ENCODE measurements at places on chromosomes 16 and 17.
A peak's percentile ranks its signal among the peaks of the same experiment; 100 is the strongest.

DNA sequence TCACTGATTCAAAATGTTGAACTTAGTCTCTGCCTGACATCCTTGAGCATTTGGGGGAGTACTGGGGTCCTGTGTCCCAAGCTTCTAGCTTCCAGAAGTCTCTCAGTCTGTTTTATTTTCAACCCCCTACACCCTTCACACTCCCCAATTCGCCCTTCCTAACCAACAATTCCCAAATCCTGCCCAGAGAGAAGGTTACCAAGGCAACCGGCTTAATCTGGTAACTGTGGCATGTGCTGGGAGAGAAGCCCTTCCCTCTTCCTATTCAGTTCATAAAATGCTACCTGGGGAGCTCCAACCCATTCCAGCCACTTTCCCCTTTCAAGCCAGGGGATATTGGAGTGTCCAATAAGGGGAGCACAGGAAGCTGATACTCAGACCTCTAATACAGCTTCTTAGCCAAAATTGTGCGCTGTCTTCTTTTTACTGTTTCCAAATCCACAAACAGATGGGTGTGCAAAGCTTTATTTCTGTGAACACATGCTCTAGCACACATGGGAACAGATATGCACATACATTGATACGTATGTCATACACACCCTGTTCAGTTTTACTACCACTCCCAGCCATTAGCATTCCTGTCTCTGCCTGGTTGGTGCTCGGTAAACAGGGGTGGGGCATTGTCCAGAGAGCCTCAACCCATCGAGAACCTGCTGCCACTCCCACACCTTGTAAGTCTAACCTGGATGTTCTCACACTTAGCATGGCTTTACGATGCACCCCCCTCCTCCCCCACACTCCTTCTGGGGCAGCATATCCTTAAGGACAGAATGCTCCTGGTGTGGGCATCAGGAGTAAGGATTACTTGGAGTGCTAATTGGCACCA is 1.1 kb upstream of the RAPGEFL1 start:
- no peak for DNase-seq

DNA sequence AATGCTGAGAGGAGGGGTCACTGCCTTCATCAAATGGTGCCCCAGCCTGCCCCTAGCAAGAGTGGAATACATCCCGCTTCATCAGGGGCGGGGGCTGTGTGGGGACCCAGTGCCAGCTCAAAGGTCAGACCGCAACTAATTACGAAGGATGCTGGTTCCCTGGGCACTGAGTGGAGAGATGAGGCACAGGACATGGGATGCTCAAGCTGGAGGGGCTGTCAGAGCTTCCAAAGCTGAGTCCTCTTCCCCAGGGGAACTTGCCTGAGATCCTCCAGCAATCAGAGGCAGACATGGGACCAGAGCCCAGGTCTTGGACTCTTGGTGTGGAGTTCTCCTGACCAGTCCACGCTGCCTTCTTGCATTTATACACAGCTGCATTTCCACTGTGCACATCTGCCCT is 18.9 kb downstream of the UNC45B start:
- DNase-seq: no peak

- DNase-seq: no peak
These were observed 88.2 kb downstream of the CHD9 start for GRCh38 chr16:53142823-53143568.

DNA sequence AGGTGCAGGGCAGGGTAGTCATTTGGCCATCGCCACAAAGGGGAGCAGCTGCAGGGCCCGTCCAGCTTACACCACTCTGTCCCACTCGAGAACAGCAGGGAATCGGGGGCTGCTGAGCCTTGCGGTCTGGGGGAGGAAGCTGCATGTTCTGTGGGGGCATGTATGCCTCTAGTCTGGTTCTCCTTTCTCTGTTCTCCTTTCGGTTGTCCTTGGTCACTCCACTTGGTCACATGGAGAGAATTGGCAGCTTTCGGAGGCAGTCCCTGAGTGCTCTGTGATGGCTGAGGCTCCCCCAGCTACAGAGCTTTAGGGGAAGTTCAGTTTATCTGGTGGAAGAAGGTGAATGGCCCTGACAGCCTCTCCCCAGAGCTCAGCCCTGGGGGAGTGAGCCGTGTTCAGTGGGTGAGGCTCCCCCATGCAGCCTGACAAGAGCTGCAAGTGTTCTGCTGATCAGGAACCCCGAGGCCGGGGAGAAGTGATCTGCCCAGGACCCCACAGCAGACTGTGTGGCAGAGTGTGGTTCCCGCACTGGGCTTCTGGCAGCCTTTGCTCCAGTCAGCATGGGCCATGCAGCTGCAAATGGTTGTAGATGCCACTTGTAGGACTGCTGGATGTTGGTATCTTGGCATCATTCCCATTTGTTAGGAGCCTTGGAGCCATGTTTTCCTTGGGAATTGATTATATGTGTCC is 22.3 kb upstream of the SMPD3 start:
- DNase-seq: no peak

GRCh38 chr16:78500659-78501270 is 401.3 kb downstream of the WWOX start:
- DNase-seq: no peak

DNA sequence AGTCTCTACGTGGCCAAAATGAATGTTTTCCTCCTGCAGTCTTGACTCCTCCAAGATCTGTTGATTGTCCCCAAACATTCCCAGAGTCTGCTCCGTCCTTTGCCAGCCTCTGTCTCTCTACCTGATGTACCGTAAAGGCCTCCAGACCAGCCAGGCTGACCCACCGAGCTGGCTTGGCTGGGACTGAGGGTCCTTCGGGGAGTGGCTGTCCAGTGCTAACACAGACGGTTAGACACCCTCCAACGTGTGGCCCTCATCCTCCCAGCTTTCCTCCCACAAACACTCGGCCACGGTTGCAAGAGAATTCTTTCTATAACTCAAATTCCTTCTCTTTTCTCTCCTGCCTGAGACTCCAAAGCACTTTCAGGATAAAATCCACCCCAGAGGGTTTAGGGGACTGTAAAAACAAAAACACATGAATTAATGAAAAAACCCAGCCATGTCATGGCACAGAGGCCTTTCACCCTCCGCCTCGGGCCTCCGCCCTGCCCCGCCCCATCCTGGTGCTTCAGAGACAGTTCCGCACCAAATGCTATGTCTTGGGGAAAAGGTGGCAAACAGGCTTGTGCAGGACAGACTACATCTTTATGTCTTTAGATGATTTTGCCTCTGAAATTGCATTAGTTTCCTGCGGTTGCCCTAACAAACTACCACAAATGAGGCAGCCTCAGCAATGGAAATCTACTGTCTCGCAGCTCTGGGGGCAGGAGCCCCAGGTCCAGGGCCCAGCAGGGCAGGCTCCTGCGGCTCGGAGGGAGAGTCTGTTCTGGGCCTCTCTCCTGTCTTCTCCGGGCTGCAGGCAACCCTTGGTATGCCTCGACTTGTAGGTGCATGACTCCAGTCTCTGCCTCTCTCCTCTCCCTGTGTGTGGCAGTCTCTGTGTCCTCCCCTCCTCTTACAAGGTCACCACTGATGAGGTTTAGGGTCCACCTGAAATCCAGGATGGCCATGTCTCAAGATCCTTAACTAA is 72.5 kb upstream of the CBX4 start:
- DNase-seq: no peak

- DNase-seq: no peak
These were observed 38.8 kb downstream of the ERN1 start for GRCh38 chr17:64091116-64091515.

- DNase-seq: no peak
These were observed 6.7 kb upstream of the TOB1 start for GRCh38 chr17:50872710-50873424.

GRCh38 chr17:18039535-18040260 is 490 bp downstream of the GID4 start:
- peak; percentile 27 for DNase-seq

GRCh38 chr16:57648581-57649442 is 19.3 kb upstream of the ADGRG3 start:
- DNase-seq: peak; percentile 89

DNA sequence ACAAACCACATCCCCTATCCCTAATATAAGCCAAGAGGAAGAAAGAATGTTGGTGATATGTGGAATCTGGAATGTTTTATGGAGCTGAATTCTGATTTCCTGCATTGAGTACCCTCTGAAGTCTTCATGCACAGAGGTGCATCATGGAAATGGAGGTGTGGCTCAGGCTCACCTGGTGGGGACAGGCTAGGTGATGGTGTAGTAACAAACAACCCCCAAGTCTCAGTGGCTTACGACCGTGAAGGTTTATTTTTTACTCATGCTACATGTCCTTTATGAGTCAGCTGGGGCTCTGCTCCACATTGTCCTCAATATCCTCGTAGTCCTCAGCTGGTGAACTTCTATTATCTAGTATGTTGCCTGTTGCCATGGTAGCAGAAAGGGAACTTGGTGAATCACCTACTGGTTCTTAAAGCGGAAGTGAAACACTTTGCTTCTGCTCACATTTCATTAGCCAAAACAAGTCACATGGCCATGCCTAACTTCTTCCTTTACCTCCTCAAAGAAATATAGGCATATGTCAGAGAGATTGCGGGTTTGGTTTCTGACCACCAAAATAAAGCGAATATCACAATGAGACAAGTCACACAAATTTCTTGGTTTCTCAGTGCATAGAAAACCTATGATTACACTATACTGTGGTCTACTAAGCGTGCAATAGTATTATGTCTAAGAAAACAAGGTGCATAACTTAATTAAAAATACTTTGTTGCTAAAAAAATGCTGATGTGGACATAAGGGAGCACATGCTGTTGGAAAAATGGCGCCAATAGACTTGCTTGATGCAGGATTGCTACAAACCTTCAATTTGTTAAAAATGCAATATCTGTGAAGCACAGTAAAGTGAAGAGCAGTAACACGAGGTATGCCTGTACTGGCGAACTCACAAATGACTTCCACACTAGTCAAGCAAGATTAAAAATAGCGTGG is at the start of gene PMFBP1:
Gene PMFBP1 (minus strand): TSS at position 51 of the 930 bp plus-strand sequence. CDS start 947 bp downstream, outside the sequence.
- peak; percentile 30 for DNase-seq

DNA sequence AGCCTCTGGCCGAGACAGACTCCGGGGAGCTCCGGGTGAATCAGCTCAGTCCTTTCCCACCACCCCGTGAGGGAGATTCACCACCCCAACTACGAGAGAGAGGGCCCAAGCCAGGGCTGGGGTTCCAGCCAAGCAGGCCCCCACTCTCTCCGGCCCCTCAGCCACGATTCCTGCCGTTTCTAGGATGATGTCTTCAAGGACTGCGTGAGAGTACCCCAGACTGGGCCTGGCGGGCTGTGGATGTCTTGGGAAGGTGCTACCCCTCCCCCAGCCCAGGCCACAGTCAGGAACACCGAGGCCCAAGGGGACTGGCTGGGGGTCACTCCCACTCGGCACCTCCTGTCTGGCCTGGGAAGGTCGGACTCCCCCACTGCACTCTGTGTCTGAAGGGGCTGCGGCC is 21.6 kb upstream of the PABPN1L start:
- DNase-seq: no peak

DNA sequence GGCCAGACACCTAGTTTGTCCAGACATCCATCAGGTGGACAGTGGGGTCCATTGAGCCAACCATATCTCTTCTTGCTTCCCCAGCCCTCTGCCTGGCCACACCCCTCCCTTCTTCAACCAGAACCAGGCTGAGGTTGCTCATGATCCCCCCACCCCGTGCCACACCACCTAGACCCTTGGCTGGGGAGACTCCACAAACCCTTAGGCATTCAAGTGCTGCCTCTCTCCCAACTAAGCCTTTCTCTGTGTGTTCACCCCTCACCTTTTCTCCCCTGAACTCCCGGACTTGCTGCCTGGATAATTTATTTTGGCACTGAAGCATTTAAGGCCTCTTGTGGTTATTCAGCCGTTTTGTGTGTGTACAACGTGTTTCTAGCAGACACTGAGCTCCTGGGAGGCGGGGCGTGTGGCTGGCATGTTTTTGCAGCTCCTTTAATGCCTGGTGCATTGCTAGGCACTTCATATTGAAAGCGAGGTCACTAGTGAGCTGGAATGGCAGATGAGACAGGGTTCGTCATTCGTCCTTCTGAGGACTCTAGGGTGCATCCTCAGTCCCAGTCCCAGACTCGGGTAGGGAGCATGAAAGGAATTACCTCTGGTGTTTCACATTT is 28.7 kb downstream of the CACNA1G start:
- DNase-seq: no peak

DNA sequence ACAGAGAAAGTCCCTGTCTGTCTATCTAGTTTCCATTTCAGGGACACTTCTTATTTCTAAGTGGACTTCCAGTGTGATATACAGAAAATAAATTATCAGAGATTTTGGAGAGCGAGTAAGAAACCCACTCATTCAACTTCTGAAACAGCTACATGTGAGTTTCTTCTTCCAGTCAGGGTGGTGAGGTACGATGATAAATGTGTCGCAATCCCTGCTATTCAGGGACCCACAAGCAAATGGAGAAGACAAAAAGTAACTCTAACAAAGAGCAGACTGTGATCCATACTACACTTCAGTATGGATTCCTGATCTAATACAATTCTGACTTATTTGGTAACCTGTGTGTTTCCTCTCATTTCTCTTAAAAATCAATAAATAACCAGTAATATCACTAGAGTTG is 16.8 kb downstream of the CNTNAP4 start:
- no peak for DNase-seq

GRCh38 chr17:55263569-55264277 is 1.0 kb upstream of the HLF start:
- no peak for DNase-seq

DNA sequence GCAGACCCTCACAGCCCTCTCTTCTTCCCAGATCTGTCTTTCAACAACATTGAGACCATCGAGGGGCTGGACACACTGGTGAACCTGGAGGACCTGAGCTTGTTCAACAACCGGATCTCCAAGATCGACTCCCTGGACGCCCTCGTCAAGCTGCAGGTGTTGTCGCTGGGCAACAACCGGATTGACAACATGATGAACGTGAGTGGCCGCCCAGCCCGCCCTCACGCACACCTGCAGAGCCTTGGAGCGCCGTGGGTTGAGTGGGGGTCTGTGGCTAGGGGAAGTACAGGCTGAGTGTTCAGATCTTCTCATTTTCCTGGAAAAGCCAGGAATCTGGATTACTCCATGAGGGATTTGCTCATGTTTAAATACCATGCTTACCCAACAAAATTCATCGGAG is 15.2 kb downstream of the DRC3 start:
- no peak for DNase-seq

- no peak for DNase-seq
These were observed 46.3 kb downstream of the KCNJ2 start for GRCh38 chr17:70215656-70216055.

GRCh38 chr17:18994631-18995030 is 9.9 kb downstream of the FAM83G start:
- no peak for DNase-seq

- peak; percentile 93 for DNase-seq
These were observed at the start of gene SLFN13 for GRCh38 chr17:35448214-35448898. Gene SLFN13, minus strand, starts transcription at chr17:35448766. Its CDS starts 3,086 bp downstream, at chr17:35445680.

GRCh38 chr16:8237452-8237851 is 352.9 kb downstream of the TMEM114 start:
- DNase-seq: no peak

- peak; percentile 44 for DNase-seq
These were observed 1.1 kb downstream of the USP31 start for GRCh38 chr16:23148166-23148512.
